Activated naive CD8-positive, alpha-beta T cell treated with anti-CD3 and anti-CD28 coated beads, Interleukin-2, amount 10 ng/mL, durations not matched to agents 7 days and 5 days (primary cell): ENCODE measurements at places on chromosomes 11 and 22. TPM values are rescaled to one million over a fixed set of nuclear protein-coding genes. Genes with fewer than 3 reads are reported as not detected.
A peak's percentile ranks its signal among the peaks of the same experiment; 100 is the strongest.

Gene ACTN3
- total RNA-seq = not detected

- H3K36me3 ChIP-seq = no peaks in the 10 kb centered on the region
- no peaks in the 10 kb centered on the region for H3K27me3 ChIP-seq
- no peaks in the 10 kb centered on the region for H3K4me1 ChIP-seq
- no peak overlapping the region for H3K4me3 ChIP-seq
Observed at GRCh38 chr11:27894552-27894951, 194.3 kb upstream of the BDNF start.

- H3K4me1 ChIP-seq = no peaks in the 10 kb centered on the region
- H3K27me3 ChIP-seq = no peaks in the 10 kb centered on the region
- no peak overlapping the region for H3K27ac ChIP-seq
- no peaks in the 10 kb centered on the region for H3K36me3 ChIP-seq
Observed at GRCh38 chr11:27025957-27026733, 14.5 kb upstream of the BBOX1 start.

Gene HORMAD2
- not detected for total RNA-seq

Gene OR6M1
- total RNA-seq = not detected

GRCh38 chr11:128559496-128560103, 27.8 kb downstream of the ETS1 start:
- DNase-seq = no peak
- H3K4me3 ChIP-seq = no peak overlapping the region
- peaks cover 12% of the 10 kb centered on the region for H3K4me1 ChIP-seq
- no peak overlapping the region for H3K27ac ChIP-seq
- no peaks in the 10 kb centered on the region for H3K27me3 ChIP-seq
- H3K36me3 ChIP-seq = peaks cover 8% of the 10 kb centered on the region

GRCh38 chr11:33863418-33864172, 28.3 kb downstream of the LMO2 start:
- H3K4me1 ChIP-seq = peaks cover 2% of the 10 kb centered on the region
- DNase-seq = no peak

GRCh38 chr11:2268729-2269600, 1.4 kb downstream of the ASCL2 start:
- H3K4me3 ChIP-seq = peak overlapping the region; percentile 65
- no peaks in the 10 kb centered on the region for H3K36me3 ChIP-seq
- peaks cover 22% of the 10 kb centered on the region for H3K4me1 ChIP-seq
- H3K27ac ChIP-seq = no peak overlapping the region

Gene DAGLA
- total RNA-seq = 0.14 TPM

DNA sequence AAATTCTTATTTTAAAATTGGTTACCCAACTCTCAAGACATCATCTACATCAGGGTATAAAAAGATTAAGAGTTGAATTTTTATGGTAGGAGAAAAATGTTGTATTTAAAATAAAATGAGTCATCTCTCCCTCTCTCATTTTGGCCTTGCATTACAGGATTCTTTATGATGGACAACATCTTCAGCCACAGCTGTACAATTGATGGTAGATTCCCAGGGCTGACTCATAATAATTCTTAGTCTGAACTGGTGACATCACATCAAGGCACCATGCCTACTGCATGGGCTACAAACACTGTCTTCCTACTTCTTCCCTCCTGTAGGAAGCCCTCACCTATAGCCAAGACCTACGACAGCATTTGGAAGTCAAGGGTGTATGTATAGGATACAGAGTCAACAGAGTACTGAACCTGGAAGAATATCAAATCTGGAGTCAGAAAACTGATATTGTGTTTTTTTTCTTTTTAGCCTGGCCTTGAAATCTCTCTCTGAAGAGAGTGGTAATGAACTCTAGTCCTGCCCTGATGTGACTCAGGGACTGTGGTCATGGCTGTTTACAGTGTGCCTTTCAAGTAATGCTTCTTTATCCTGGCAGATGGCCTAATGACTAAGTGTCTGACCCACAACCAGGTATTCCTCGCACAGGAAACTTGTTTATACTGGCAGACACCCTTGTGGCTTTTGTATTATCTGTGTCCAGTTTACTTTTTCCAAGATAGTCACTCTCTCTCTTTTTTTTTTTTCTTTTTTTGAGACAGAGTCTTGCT, 32.5 kb downstream of the MRGPRX2 start:
- no peak overlapping the region for H3K4me3 ChIP-seq
- DNase-seq = no peak
- H3K36me3 ChIP-seq = no peaks in the 10 kb centered on the region
- H3K27me3 ChIP-seq = peaks cover 17% of the 10 kb centered on the region
